ENCODE measurements at places on chromosomes 4 and X.

- DNase-seq: no peak
Measured at GRCh38 chr4:114318309-114318708, 280.3 kb upstream of the UGT8 start.

GRCh38 chr4:122898370-122899150 is 23.8 kb downstream of the NUDT6 start:
- no peak for DNase-seq

DNA sequence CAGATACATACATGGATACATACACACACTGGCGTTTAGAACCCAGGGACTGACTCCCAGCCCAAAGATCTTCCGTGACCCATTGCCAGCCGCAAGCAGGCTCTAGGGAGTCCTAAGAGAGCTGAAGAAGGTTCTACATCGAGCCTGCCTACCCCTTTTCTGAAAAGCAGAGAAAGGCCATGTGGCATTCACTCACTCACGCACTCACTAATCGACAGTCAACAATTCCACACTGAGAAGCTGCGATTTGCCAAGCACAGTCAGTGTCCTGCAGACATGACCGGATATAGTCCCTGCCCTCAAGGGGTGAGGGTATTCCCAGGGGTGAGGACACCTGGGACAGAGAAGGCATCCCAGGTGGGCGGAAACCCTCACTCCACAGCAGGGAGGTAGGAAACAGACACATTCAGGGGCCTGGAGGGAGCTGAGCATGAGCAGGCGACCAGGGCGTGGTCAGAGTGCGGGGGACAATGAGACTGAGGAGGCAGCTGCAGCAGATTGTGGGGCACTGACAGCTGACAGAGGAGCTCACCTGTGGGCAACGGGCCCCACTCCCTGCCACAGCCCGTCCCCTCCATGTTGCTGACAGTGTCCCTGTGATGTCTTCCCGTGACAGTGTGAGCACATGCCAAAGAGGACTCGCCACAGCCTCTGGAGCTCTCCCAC is 13.2 kb upstream of the MAN2B2 start:
- DNase-seq: no peak

GRCh38 chr4:13236485-13236884 is 247.7 kb downstream of the RAB28 start:
- no peak for DNase-seq

GRCh38 chrX:46838486-46838870 is 1.6 kb downstream of the RP2 start:
- DNase-seq: no peak

GRCh38 chrX:153459986-153460385 is 10.4 kb downstream of the HAUS7 start:
- DNase-seq: no peak

DNA sequence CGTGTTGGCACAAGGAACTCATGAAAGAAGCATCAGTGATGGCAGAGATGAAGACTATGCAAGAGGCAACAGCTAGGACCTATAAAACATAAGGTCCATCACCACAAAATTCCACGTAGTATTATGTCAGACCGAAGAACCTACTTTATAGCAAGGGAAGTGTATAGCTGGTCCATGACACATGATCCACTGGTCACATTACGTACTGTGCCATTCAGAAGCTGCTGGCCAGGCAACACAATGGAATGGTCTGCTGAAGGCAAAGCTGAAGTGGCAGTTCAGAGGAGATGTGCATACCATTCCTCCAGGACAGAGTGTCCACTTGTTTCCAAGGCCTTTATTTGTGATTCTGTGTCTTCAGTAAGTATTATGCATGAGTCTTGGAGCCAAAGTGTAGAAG is 215.5 kb upstream of the UGT8 start:
- DNase-seq: no peak

DNA sequence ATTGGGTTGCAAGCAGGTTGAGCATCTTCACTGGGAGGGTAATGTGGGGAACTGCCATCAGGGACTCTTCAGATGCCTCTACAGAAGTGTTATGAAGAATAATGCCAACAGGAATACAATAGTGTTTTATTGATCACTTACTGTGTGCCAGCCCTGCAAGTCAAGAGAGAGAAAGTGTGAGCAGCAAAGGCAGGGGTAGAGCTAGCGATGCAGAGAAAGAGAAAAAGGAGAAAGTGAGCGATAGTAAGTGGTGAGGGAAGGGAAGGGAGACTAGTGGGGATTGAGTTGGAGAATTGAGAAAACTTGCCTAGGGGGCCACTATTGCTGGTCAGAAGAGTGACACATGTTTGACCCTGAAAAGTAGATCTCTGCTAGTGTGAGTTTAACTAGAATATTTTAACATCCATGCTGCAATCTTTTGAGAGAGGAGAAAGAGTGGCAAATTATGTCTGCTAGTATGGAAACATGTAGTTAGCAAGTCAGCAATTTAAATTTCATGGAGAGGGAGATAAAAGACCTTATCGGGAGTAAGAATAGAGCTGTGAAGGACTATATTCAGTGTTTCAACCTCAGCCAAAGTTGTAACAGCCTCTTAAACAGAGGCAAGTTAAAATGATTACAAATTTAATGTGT is 12.2 kb downstream of the AFF1 start:
- no peak for DNase-seq

DNA sequence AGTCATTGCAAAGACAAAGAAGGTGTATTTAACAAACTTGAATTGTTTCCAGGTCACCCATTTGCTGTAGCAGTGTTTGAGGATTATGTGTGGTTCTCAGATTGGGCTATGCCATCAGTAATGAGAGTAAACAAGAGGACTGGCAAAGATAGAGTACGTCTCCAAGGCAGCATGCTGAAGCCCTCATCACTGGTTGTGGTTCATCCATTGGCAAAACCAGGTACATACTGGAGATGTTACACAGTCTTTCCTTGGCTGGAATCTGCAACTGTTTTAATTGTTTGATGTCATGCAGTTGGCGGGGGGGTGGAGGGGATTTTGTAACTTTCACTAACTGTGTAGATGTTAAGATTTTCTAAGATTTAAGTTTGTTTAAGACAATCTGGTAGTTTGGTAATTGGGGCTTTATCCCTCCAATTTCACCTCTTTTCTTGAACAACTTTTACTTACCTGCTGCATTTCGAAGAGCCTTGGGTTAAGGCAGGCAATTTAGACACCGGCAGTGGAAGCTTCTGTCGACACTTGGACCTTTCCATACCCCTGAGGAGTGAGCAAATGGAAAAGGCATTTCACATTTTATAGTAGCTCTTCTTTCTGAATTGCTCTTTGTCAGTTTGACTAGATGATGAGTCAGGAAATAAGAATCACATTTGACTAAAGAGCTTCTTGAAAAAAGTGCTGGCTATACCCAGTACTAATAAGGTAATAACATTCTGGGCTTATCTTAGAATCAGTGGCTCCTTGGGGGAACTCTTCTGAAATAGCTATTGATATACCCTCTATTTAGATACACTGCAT is 67.4 kb downstream of the EGF start:
- no peak for DNase-seq

All from glomerular endothelial cell (primary cell).